PC-3 (cell line): ENCODE measurements at places on chromosomes 11 and 22. TPM values are rescaled to one million over a fixed set of nuclear protein-coding genes. Genes with fewer than 3 reads are reported as not detected.

Gene FAT3
- not detected in 2 replicates for total RNA-seq

Gene PHOX2A
- not detected in 2 replicates for total RNA-seq

Gene KCNK4
- 1.2 TPM in 1 of 2 replicates, not detected in the other for total RNA-seq

Gene TRIM51
- not detected in 2 replicates for total RNA-seq

Gene IGLL5
- total RNA-seq: not detected in 2 replicates

Gene DKK3
- total RNA-seq: 0.07 and 0.35 TPM in 2 replicates

Gene DAGLA
- total RNA-seq: 8.6 and 12.2 TPM in 2 replicates

Gene OR9G1
- not detected in 2 replicates for total RNA-seq

Gene ADM
- total RNA-seq: 68.0 and 82.5 TPM in 2 replicates

Gene SAA1
- not detected in 2 replicates for total RNA-seq

Gene ZNRF3
- 8.1 and 9.4 TPM in 2 replicates for total RNA-seq
